ENCODE measurements at places on chromosomes 3 and 15.
A peak's percentile ranks its signal among the peaks of the same experiment; 100 is the strongest.

- no peak for DNase-seq
These were observed 243.7 kb downstream of the SLC9A9 start for GRCh38 chr3:143604402-143605185.

GRCh38 chr15:65083262-65083701, 6.7 kb downstream of the KBTBD13 start:
- no peak for DNase-seq

- DNase-seq, result no peak
These were observed 277.2 kb upstream of the BCHE start for GRCh38 chr3:166114448-166114847.

GRCh38 chr3:95319921-95320494, 1257.1 kb downstream of the NSUN3 start:
- no peak for DNase-seq

DNA sequence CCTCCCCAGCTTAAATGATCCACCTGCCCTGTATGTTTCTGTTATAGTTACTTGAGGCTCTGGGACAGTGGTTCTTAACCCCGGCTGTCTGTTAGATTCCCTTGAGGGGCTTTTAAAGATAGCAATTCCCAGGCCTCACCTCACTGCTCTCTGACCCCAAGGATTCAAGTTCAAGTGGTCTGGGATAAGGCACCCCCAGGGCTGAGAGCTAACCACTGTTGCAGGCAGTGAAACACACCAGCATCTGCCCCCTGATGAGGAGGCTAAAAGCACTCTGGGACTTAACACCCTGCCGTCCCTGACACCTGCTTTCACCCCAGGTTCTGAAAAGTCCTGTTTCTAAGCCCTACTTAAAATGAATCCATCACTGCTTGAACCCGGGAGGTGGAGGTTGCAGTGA, 103.7 kb downstream of the LRRK1 start:
- DNase-seq, result no peak

DNA sequence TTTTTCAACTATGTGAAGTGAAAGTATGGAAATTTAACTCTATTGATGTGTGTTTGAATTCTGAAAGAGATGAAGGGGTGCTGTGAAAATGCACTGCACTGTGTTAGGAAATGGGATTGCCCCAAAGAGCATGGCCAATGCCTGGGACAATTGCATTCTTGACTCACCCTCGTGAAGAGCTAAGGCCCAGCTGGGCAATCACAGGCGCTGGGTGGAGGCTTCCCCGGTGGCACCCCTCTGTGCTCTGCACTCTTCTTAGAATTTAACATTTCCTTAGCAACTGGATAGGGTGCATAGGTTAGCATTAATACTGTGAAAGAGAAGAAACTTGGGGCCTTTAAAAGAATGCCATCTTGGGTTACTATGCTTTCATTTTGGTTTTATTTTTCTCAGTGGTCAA, 179.9 kb upstream of the GOLIM4 start:
- no peak for DNase-seq

DNA sequence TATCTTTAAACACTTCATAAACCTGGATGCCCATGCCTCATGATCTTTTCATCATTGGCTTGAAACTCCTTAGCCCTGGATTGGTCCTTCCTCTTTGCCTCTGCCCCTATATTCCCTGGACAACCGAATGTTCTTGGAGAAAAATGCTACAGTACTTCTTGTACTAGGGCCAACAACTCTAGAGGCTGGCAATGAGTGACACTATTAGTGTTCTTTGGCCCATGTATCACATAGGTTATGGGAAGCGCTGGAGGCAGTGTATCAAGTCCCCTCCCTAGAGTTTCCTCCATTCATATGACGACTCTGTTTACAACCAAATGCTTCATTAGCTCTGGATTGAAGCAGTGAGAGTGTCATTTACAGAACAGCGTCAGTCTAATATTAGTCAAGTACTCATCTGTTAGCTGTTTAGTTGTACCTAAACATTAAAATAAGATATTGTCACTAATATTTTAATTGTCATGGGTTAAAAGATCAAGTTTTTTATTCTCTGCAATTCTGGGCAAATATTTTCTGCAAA, 66.4 kb upstream of the MYO5C start:
- no peak for DNase-seq

DNA sequence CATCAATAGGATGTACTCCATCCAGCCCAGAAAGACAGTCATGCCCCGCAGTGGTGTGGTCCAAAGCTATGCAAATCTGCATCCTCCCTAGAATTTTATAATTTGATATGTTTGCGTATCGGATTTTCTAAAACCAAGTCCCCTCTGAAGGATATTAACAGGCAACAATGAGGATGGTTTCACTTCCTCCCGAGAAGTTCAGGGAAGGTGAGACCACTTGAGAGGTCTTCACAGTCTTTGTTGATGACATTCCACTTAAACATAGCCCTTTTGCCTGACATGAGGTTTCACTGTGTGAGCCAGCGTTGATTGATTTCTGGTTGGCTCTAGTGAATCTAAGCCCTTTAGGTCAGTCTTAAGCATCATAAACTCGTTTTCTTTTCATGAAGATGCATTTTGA, 276.1 kb downstream of the NR2F2 start:
- DNase-seq, result no peak

DNA sequence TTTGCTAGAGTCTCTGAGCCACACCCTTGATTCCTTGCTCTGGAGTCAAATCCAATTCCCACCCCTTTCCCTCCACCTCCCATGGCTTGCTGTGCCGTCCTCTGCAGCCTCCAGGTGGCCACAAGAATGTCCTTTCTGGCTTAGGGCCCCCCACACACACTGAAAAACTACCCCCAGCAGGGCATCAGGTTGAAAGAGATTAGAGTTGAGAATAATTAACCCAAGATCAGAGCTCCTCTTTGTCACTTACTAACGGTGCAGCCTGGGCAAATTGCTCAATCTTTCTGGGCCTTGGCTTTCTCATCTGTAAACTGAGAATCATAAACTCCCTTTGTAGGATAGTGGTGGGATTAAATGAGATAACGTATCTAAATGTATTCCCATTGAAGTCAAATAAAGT, 78.5 kb downstream of the MRPL46 start:
- no peak for DNase-seq

DNA sequence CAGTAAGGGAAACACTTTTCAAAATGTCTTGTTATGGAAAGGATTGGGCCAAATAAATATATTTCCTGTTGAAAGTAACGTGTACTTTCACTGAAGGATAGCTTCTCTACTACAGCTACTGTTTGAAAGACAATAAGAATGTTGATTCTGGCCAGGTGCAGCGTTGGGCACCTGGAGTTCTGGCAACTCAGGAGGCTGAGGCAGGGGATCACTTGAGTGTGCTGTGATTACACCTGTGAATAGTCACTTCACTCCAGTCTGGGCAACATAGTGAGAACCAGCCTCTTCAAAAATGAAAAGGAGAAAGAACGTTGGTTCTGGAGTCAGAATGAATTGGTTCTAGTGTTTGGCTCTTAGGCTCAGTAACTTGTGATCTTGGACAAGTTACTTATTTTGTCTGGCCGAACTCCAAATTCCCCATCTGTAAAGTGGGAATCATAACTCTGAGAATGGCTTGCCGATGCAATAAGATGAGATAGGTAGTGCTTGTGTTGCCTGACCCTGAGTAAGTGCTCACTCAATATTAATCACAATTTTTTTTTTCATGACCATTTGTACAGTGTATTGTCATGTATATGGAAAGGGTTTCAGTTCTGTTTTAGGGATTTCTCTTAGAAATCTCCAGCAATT, 310.8 kb downstream of the PTPRG start:
- DNase-seq, result no peak

DNA sequence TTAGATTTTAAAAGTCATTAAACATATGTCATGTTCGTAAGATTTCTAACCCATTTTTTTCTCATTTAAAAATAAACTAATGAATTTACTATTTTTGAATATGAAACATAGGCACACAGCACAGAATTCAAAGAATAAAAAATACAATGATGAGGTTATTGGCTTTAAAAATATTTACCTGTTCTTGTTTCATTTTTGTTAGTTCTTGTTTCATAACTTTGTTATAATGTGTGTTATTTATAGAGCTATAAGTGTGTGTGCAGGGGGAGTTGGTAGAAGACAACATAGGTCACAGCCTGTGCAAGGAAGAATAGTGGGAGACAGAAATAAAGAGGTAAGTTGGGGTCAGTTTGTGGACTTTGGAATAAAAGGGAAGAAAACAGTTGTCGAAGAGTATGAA, 30.8 kb upstream of the NRROS start:
- DNase-seq, result no peak

DNA sequence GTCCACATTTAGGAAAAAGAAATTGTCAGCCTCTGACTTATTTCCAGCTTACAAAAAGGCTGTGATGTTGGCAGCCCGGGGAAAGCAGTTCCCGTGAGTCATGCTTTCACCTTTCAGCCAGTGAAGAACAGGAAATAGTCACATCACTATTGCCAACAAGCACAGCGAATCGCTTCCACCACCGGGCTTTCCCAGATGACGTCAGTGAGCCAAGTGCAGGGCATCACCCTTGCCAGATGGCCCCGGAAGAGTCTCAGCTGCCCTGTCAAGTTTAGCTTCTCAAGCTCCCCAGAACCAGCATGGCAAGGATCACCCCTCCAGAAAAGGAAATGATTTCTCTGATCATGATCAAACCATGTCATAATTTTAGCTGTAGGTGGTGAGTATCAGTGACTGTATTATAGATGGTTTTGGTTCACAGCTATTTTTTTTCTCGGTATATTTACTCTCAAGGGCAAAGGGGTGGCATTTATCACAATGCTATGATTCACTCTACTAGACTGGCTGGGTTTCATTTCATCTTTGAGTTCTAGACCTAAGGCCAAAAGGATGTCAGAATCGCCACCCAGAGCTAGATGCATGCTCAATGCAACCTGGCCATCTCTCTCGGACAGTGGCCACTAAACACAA, 32.9 kb downstream of the B3GNT5 start:
- DNase-seq, result peak; percentile 91

- no peak for DNase-seq
These were observed 1.2 kb downstream of the PLOD2 start for GRCh38 chr3:146159616-146160320.

- DNase-seq, result no peak
These were observed 262.5 kb upstream of the IGF1R start for GRCh38 chr15:98385752-98386381.

DNA sequence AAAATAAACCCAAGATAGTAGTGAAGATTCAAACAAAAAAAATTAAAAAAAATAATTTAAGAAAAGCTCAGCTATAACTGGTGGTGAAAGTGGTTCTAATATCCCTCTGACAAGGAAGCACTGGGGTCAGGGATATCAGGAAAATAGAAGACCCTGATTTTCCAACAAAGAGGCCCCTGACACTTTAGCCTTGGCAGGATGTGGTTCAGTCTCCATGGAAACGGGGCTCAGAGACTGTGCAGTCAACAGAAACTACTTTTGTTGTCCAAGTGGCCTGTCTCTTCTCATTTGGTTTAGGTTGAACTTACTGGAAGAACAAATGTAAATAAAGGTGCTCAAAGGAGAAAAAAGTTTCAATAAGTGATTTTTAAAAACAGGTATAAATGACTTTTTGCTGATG, 27.2 kb downstream of the INTS14 start:
- DNase-seq, result no peak

DNA sequence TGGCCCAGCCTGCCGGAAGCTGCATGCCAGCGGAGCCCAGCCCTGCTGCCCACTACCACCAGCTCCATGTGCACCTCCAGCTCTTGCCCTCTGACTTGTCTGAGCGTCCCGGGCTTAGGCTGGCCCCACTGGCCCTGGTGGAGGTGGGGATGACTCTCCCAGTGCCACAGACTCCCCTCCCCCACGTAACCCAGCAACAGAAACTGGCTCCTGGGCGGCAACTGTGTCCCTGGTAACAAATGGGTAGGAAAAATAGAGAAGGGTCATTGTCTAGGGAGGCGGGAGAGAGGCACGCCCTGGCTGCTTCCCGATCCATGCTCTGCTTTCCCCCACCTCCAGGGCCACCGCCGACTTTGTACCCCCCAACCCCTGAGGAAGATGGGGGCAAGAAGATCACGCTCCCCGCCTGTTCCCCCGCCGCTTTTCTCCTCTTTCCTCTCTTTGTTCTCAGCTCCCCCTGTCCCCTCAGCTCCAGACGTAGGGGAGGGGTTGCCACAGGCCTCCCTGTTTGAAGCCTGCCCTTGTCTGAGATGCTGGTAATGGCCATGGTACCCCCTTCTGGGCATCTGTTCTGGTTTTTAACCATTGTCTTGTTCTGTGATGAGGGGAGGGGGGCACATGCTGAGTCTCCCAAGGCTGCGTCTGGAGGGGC, 10.8 kb upstream of the SEMA3B start:
- no peak for DNase-seq

GRCh38 chr15:31298707-31299172, 27.9 kb upstream of the KLF13 start:
- DNase-seq, result no peak

GRCh38 chr15:71706461-71707229, 103.7 kb upstream of the NR2E3 start:
- no peak for DNase-seq

GRCh38 chr3:110494728-110495127, 576.9 kb upstream of the NECTIN3 start:
- no peak for DNase-seq

Measured in stimulated activated CD8-positive, alpha-beta memory T cell treated with anti-CD3 and anti-CD28 coated beads, Interleukin-4, amount 100 ng/mL, for 4 hours (primary cell).